ENCODE measurements at places on chromosomes 5 and 9.
A peak's percentile ranks its signal among the peaks of the same experiment; 100 is the strongest.

GRCh38 chr9:124423591-124423990, 8.3 kb upstream of the PSMB7 start:
- no peak for DNase-seq

GRCh38 chr5:112634796-112635195, 102.9 kb upstream of the APC start:
- no peak for DNase-seq

DNA sequence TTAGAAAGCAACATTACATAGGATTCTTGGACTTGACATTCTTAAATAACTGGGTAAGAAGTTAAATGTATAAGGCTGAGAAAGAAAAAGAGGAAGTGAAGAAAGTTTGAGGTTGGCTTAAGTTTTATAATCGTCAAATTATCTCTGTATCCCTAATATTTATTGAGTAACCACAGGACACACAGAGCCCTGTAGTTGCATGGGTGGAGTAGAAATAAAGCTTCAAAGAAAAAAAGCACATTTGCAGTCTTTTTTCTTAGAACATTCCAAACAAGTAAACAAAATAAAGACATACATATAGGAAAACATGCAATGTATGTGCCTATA, 137.0 kb downstream of the CCDC192 start:
- DNase-seq = no peak

DNA sequence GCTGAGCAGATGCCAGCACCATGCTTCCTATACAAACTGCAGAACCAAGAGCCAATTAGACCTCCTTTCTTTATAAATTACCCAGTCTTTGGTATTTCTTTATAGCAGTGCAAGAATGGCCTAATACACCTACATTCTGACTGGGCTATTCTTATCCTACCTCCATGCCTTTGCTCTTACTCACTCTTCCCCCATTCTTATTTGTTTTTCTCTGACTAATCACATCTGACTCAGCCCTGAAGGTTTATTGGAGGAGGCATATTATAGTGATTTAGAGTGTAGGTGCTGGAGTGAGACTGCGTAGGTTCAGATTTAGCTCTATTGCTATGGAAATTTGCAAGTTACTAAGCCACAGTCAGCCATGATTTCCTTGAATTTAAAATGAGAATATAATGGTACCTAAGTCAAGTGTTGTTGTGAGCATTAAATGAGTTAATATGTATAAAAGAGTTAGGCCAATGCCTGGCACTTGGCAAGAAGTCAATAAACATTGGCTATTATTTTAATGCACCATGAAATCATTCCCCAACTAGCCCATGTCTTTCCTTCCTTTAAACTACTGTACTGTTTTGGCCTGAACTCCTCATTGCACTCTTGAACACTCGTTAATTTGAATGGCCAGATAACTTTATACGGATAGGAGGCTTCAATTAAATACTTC, 531.2 kb upstream of the ZNF608 start:
- DNase-seq = no peak

DNA sequence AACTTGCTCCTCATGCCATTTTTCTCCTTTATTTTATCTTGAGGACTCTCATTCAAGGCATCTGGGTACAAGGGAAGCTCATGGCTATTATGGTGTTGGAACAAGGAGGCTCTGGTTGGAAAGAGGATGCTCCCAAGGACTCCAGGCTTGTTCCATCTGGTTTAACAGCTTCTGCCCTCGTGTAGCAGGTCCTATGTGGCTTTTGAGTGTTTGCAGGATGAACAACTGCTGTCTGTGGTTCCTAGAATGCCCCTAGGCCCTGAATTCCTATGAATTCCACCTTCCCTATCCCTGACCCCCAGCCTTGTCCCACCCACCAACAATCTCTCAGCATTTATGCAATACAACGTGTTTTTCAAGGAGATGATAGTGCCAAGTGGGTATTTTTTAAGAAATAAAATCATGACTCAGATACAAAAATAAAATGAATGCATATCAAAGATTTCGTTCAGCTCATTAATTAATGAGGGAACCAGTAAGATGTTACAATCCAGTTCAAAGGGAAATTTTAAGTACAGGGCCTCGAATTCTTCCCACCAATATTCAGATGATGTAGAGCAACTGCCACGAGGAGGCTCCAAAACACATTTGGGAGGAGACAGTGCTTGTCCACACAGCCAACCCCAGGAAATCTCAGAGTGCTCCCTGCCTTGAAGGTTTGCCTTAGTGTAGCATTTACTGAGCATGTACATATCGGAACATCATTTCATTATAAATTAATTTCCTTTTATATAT, 182.0 kb downstream of the MUSK start:
- no peak for DNase-seq

DNA sequence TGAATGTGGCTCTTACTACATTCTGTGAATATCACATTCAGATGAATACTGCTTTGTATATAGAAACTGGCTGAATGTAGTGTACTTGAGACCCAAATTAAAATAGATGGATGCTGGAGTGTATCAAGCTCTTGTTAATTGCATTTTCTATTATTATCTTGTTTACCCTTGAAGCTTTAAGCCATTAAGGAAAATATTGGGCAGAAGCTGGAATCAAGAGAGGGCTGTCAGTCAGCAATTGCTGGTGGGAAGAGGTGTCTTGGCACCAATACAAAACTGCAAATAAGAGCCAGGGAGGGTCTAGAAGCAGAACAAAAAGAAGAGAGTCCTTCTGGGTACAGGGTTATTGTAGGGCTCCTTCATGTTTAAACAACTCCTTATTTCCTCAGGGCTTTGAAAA, 38.8 kb downstream of the MUSK start:
- DNase-seq = no peak

DNA sequence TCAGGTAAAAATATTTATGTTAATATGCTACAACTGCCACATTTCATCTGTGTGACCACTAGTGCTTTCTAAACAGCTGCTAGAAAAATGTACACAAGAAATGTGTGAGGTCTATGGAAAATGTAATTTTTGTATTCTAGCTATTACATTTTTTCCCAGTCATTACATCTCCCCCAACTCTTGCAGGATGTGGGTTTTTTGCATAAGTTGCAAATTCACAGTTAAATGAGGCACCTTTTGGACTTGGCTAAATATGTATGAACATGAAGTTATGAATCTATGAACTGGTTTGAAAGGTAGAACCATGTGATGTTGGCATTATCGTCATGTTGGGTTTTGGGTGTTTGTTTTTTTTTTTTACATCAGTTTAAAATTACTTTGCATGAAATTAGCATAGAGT, 590.4 kb upstream of the WWC1 start:
- no peak for DNase-seq

DNA sequence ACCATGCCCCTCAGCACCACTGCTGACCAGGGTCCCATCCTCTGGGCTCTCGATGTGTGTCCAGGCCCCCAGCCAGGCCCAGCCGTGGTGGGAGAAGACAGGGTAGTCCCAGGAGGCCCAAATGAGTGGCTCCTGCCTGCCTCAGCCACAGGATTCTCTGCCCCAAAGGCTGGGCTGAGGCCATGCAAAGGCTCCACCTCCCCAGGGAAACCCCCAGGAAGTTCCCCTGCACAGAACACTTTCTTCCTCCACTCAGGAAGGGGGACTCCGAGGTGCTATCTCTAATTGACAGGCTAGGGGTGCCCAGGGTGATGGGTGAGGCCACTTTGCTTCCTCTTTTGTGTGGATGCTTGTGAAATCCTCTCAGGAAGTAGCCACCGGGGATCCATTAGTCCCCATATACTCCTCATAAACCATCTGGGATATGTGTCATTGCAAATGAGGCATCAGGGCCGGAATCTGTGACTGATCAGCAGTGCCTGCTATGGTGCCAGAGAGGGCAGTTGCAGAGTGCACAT, 23.1 kb upstream of the TDRD7 start:
- DNase-seq = peak; percentile 9

GRCh38 chr9:101434998-101435397, 576 bp downstream of the ALDOB start:
- no peak for DNase-seq

DNA sequence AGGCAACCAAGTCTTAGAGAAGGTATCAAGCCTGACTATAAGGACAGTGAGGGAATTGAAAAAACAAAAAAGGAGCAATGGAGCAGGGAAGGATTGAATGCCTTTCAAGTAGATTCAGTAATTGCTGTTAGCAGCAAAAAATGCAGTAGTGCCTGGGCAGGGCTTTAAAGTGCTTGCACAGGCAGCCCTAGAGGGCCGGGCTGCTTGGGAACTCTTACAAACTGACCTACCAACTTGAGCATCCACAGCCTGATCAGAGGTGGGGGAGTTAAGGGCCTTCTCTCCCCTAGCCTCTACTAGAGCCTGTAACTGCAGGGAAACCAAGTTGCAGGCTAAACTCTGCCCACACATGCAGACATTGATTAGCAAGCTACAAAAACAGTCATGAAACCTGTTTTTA, 19.4 kb downstream of the FXN start:
- DNase-seq = no peak

DNA sequence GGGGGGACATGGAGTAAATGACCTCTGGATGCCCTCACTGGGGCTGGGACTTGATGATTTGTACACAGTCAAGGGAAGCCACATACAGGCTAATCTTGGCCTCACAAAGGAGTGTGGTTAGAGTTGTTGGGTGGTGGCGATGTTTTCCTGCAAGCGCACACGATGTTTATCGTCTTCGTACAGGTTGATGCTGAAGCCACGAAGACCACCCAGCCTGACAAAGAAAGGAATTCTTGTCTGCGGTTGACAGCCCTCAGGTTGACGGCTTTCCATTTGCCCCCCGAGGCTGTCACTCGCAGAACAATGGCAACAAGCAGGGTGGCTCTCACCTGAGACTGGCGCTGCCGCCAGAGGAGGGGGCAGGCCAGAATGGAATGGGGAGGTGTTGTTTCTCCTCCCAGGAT, 14.1 kb upstream of the XPA start:
- DNase-seq = no peak

All from CD4-positive, alpha-beta T cell treated with Interleukin-15 for 4 hours (primary cell).